ENCODE measurements at places on chromosomes 12 and 14.

- no peak for DNase-seq
Measured at GRCh38 chr12:129002427-129002826, 149.1 kb downstream of the GLT1D1 start.

- no peak for DNase-seq
Measured at GRCh38 chr14:29716150-29716549, 211.5 kb downstream of the PRKD1 start.

DNA sequence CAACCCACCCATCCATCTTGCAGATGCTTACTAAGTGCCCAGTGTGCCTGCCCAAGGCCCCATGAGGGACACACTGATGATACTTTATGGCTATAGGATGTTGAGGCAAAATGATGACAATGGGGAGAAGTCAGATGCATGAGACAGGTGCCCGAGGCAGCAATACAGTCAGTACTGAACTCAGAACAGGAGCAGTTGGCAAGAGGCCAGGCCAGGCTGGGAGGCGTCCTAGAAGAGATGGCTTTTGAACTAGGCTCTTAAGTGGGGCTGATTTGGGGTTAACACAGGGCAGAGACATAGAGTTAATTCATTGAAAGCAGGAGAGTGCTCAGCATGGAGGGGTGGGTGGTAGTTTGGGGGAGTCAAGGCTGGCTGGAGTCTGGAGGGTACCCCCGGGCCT, 15.6 kb downstream of the PLBD2 start:
- no peak for DNase-seq

DNA sequence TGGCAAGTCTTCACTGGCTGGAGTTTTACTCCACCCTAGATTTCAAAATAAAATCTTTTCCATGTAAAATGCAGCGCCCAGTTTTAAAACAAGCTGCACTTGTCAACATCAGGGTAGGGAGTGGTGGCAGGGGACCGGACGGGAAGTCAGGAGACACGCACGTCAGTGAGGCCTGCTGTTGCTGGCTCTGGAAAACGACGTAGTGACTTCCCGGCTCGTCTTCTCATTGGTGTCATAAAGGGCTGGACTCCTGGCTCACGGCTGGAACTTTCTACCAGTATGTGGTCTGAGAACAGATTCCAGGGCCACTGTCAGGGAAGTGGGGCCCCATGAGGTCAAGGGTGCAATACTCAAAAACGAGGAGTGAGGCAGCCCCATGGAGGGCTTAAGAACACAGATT, 64.2 kb upstream of the FOXN3 start:
- no peak for DNase-seq
